Activated naive CD4-positive, alpha-beta T cell (primary cell): ENCODE measurements at places on chromosomes 12 and 14.

DNA sequence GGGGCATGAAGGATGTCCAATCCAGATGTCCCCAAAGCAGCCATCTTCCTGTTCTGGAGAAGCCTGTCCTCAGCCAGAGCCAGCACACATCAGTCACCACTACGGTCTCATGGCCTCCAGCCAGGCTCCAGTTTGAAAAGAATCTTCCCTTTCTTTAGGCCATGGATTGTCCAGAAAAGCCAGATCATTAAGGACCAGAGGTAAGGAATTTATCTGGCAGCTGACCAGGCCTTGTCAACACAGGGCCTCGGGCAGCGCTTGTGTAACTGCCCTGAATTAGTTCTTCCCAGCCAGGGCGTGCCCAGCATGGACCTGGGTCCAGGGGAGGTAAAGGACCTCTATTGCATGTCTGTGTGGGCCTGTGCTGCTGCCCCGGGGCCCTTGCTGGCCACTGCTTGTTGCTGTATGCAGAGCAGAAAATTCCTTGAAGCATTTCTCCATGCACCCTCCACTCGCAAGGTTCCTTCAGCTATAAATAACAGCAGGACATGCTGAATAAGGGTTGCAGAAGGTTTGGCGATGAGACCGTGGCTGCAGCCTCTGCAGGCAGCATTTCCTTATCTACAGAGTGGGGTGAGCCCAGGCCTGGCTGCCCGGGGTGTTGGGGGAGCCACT, 21.7 kb upstream of the VPS37B start:
- DNase-seq, result no peak

- DNase-seq, result no peak
Measured at GRCh38 chr12:29499235-29499634, 1.7 kb upstream of the OVCH1 start.

DNA sequence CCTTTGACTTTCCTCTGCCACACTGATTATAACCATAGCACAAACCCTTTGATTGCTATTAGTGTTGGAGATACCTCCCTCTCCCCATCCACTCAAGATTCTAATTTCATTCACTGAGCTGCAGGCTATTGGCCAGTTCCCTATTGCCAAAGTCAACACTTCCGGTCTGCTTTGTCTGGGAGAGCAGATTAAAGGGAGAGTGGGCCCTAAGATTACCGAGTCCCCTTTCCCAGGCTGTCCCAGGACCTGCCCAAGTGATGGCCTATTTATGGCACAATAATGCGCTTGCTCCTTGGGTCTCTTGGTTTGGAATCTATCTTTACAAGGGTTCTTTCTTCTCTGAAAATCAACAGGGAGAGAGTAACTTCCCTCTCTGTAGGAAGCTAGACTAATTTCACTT, 42.9 kb upstream of the LTBP2 start:
- no peak for DNase-seq

- DNase-seq, result no peak
Measured at GRCh38 chr12:1837541-1838204, 17.3 kb downstream of the LRTM2 start.

- DNase-seq, result no peak
Measured at GRCh38 chr14:77189479-77189878, 7.9 kb downstream of the TMEM63C start.

GRCh38 chr12:122166422-122167349, 7.3 kb downstream of the IL31 start:
- DNase-seq, result no peak
